ENCODE measurements at places on chromosomes 12 and 14.
A peak's percentile ranks its signal among the peaks of the same experiment; 100 is the strongest.

- peaks cover 59% of the 10 kb centered on the region for H3K4me1 ChIP-seq
- no peak for DNase-seq
- H3K36me3 ChIP-seq, result peaks cover 54% of the 10 kb centered on the region
- H3K27me3 ChIP-seq, result no peaks in the 10 kb centered on the region
- peak overlapping the region; percentile 88 for H3K4me3 ChIP-seq
- no peak overlapping the region for H3K27ac ChIP-seq
Measured at GRCh38 chr12:53182903-53183302, 2.2 kb upstream of the CSAD start.

GRCh38 chr14:20662968-20663732, 21.2 kb upstream of the RNASE4 start:
- peak overlapping the region; percentile 68 for H3K4me3 ChIP-seq
- H3K36me3 ChIP-seq, result peaks cover 1% of the 10 kb centered on the region
- peak; percentile 82 for DNase-seq

- H3K36me3 ChIP-seq, result no peaks in the 10 kb centered on the region
- no peak overlapping the region for H3K27ac ChIP-seq
- no peaks in the 10 kb centered on the region for H3K27me3 ChIP-seq
- no peak for DNase-seq
- H3K4me3 ChIP-seq, result no peak overlapping the region
Measured at GRCh38 chr12:15851045-15851620, 31.1 kb upstream of the STRAP start.

DNA sequence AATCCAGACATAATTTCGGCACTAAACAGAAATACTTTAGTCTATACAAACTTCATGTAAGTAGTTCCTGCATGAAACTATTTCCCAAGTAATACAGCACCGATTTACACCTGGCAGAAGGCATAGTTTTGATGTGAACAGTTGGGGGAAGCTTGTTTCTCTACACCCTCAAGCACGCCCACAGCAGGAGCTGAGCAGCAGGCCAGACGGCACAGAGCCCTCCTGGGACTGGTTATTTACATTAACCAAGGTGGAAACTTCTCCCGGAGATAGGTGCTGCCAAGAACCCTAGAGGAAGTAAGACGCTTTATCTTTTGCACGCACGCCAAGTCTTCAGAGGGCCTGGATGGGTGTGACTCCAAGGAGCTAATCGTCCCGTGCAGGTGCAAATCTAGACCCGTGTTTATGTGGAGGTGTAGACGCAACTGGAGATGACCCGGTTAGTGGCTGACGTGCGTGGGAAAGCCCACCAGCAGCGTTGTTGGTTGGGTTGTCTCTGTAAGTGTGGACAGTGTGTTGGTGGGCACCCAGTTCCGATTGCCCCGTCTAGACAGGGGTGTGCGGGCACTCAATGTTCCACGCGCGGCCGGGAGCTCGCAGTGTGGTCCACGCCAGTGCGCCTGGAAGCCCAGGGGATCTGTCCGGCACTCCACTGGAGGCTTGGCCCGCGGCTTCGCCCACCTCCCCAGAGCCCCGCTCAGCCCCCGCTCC, 767 bp upstream of the TCP11L2 start:
- peaks cover 66% of the 10 kb centered on the region for H3K4me1 ChIP-seq
- peak overlapping the region; percentile 99 for H3K27ac ChIP-seq
- peaks cover 9% of the 10 kb centered on the region for H3K36me3 ChIP-seq
- H3K4me3 ChIP-seq, result peak overlapping the region; percentile 89
- no peaks in the 10 kb centered on the region for H3K27me3 ChIP-seq

GRCh38 chr12:91307957-91308670, 125.5 kb upstream of the DCN start:
- no peaks in the 10 kb centered on the region for H3K27me3 ChIP-seq
- DNase-seq, result no peak
- H3K4me3 ChIP-seq, result no peak overlapping the region
- no peak overlapping the region for H3K27ac ChIP-seq

DNA sequence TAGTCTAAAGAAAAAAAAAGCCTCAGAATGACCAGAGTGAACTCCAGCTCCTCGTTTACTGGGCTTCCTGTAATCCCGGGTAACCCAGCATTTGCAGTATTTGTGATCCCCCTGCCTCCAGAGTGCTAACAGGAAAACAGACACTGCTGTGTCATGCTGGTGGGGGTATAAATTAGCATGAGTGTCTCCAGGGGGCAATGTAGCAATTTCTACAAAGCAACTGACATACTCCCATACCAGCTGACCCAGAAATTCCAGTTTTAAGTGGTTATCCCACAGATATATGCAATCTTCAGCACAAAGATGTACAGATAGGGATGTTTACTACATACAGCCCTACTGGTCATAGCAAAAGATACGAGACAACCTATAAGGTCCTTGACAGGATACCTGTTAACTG, 18.8 kb downstream of the TTC7B start:
- no peak overlapping the region for H3K4me3 ChIP-seq
- H3K27me3 ChIP-seq, result peaks cover 23% of the 10 kb centered on the region
- DNase-seq, result no peak
- no peaks in the 10 kb centered on the region for H3K36me3 ChIP-seq
- H3K27ac ChIP-seq, result no peak overlapping the region
- peaks cover 13% of the 10 kb centered on the region for H3K4me1 ChIP-seq

- DNase-seq, result peak; percentile 47
- H3K4me3 ChIP-seq, result no peak overlapping the region
- H3K27me3 ChIP-seq, result no peaks in the 10 kb centered on the region
- peak overlapping the region; percentile 4 for H3K27ac ChIP-seq
- peaks cover 6% of the 10 kb centered on the region for H3K36me3 ChIP-seq
Measured at GRCh38 chr12:122646517-122647217, 56.5 kb downstream of the HCAR2 start.

DNA sequence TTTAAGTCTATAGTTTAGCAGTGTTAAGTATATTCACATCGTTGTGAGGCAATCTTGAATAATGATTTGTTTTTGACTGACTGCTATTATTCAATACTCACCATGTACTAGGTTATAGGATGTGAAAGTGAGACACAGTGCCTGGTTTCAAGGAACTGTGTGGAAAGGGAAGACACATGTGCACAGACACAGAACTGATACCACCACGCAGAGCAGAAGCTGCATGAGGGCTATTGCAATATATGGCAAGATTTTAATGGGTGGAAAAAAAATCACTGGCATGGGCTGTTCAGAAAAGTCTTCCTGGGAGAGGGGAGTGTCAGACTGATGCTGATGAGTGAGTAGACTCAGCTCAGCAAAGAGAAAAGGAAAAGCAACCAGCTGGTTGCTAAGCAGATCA, 10.4 kb downstream of the SLC7A8 start:
- peaks cover 21% of the 10 kb centered on the region for H3K27me3 ChIP-seq
- peaks cover 16% of the 10 kb centered on the region for H3K4me1 ChIP-seq

DNA sequence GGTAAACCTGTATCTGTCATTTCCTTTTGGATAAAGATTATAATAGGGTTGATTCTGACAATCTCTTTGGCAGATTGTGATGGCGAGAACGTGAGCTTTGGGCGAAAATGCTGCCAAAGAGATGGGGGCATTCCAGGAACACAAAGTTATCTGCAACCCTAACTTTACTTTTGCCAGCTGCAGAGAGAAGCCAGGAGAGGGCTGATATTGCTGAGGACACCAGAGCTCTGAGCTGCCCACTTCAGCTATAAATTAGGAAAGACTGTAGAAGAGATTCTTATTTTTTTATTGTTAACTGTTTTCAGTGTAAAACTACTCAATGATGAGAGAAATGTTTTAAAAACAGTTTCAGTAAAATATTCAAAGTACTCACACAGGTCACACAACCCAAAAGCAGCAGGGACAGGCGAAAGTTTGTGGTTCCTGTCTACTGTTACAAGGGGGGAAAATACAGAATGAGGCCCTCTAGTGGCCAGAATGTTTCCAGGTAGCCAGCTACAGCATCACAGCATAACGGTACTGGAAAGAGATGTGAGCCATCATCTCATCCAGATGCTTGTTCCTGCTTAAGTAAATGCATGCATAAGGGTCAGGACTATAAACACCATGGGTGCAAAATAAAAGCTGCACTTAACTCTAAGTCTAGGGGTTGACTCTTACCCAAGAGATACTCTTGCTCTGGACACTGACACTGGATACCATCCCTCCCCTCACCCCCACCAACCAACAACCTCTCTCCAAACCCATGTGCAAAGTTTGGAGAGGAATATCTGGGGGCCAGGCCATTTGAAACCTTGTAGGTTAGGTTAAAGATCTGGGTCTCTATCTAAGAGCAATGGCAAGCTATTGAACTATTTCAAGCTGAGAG, 498.4 kb downstream of the RMST start:
- DNase-seq, result peak; percentile 30
- H3K36me3 ChIP-seq, result no peaks in the 10 kb centered on the region
- no peaks in the 10 kb centered on the region for H3K27me3 ChIP-seq
- H3K4me1 ChIP-seq, result no peaks in the 10 kb centered on the region
- no peak overlapping the region for H3K27ac ChIP-seq

- no peak overlapping the region for H3K4me3 ChIP-seq
- no peak overlapping the region for H3K27ac ChIP-seq
- peaks cover 30% of the 10 kb centered on the region for H3K27me3 ChIP-seq
- H3K36me3 ChIP-seq, result no peaks in the 10 kb centered on the region
Measured at GRCh38 chr14:23346693-23347405, 5.8 kb downstream of the SLC22A17 start.

GRCh38 chr12:4068981-4069669, 195.9 kb upstream of the PARP11 start:
- H3K4me1 ChIP-seq, result peaks cover 2% of the 10 kb centered on the region
- DNase-seq, result no peak
- H3K27ac ChIP-seq, result no peak overlapping the region
- no peaks in the 10 kb centered on the region for H3K36me3 ChIP-seq

DNA sequence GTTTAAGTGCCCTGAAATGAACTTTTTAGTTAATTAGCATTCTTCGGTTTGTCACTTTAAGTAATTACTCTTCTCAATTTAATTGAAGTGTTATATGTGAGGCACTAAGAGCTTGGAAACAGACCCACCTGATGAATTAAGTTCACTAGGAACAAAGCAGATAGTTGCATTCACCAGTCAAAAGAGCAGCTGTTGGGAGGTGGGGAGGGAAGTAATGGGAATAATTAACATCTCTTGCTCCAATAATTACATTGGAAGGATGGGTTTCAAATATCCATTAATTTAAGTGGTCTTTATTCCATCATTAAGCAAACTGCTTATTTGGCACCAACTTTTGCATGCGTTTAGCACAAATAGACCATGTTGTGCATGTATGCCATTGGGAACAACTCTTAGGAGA, 667.2 kb downstream of the GALC start:
- H3K36me3 ChIP-seq, result no peaks in the 10 kb centered on the region
- H3K27ac ChIP-seq, result no peak overlapping the region
- no peaks in the 10 kb centered on the region for H3K4me1 ChIP-seq
- DNase-seq, result no peak

Data from activated naive CD4-positive, alpha-beta T cell treated with anti-CD3 and anti-CD28 coated beads, Interleukin-2, amount 10 ng/mL, durations not matched to agents 7 days and 5 days (primary cell).